ENCODE measurements at places on chromosomes 6 and 20.
A peak's percentile ranks its signal among the peaks of the same experiment; 100 is the strongest.

- DNase-seq, result no peak
Observed at GRCh38 chr20:10307359-10307735, 88.7 kb downstream of the SNAP25 start.

DNA sequence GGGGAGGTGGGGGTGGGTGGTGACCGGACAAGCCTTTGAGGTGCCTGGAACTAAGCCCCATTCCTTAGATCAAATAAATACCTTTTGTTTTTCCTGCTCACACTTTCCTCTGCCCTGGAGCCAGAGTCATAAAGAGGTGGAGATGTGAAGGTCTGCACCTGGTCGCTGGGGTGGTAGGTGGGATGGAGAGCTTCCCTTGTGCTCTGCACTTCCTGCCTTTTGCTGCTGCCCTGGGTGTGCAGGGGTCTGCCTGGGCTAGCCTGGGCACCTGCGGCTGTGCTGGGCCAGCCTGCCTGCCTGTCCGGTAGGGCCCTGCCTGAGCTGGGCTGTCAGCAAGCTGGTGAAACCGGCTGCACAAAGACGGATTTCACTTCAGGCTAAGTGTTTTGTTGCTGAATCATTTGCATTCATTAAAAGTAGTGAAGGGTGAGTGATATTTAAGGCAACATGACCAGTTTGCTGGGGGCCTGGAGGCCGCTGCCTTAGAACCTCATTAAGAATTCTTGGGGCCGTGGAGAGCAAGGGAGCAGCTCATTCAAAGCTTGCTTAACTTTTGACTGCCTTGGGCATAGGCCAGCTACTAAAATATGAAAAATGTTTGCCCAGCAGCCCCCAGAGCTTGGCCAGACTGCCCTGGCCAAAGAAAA, 20.5 kb downstream of the PTK7 start:
- DNase-seq, result no peak

GRCh38 chr6:137699031-137699683, 167.9 kb upstream of the TNFAIP3 start:
- no peak for DNase-seq

- no peak for DNase-seq
Observed at GRCh38 chr20:48129345-48129942, 344.2 kb upstream of the SULF2 start.

GRCh38 chr6:13383328-13384163, 55.2 kb upstream of the TBC1D7 start:
- no peak for DNase-seq

- DNase-seq, result no peak
Observed at GRCh38 chr6:151656392-151656791, 151.1 kb upstream of the ESR1 start.

- DNase-seq, result no peak
Observed at GRCh38 chr20:55269913-55270312, 735.4 kb downstream of the CBLN4 start.

GRCh38 chr6:28863604-28864325, 60.0 kb downstream of the TRIM27 start:
- peak; percentile 75 for DNase-seq

DNA sequence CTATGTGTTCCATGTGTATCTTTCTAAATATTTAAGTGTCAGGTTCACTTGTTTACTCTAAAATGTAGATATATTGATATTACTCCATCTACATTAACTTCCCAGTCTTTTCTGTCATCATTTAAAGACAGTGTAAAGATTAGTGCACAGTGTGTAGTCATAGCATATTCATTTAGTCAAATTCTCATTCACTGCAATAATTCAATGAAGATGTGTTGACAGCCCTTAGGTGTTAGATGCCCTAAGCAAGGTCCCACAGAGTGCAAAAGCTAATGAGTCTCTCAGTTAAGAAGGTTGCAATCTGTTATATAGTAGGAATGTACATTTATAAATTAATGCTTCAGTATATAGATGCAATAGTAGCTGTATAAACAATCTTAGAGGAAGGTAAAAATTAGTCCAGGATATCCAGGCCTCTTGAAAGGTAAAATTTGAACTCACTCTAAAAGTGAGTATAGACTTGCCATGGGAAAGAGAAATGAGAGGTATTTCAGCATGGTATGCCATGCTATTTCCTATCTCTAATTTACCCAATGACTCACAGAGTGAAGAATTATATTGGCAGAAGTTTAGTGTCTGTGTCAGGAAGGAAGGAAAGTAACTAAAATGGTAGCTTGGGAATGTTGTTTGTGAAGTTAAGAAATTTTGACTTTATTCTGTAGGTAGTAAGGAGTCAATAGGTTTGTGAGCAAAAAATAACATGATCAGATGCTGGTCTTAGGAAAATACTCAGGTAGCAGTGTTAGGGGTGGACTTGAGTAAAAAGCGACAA, 969.9 kb upstream of the CITED2 start:
- no peak for DNase-seq

GRCh38 chr6:72621291-72622093, at the start of gene KCNQ5:
TSS of gene KCNQ5 (plus strand) at chr6:72622064.
- peak; percentile 55 for DNase-seq

DNA sequence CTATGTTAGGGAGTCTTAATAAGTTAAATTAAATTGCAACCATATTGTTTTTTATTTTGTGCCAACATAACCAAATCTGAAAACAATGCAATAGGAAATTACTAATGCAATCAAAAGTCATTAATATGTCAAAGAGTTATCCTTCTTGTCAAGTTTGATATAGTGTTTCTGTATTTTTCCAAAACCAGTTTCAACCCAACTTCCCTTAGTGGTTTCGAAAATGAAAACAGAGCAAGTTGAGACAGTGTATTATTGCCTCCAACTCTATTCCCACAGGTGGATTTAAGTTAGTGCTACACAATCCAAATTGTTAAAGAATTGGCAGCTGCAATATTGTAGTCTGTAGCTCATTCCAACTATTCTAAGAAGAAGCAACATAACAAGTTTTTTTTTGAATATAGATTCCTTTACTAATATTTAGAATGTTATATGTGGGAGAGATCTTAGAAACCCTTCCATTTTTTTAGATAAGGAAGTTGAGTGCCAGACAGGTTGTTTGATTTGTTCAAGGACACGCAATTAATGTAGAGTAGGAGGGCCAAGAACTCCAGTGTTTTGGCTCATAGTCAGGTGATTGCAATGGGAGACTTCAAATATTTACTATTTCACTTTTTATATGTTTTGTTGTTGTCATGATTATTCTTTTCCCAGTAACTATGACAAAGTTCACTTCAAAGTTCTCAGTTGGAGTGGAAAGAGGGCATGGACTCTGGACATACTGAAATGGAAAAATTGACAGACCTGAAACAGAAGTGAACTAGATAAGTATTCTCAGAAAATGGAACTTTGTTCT, 282.4 kb upstream of the HSF2 start:
- no peak for DNase-seq

DNA sequence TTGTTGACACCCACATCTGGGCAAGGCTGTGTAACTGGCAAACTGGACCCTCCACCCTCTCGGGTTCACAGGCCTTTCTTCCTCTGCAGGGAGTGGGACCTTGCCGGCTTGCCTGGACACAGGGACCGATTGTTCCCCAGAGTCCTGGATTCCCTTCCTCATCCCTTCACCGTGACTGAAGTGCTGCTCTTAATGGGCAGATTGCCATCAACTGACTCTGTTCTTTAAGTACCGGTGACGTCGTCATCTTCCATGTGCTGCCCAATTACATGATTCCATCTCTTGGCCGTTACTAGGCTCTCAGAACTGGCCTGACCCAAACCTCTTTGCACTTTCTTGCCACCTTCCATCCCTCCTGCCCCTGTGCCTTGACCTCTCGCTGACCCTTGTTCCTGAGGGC, 85.4 kb downstream of the EYA4 start:
- DNase-seq, result no peak

- DNase-seq, result peak; percentile 43
Observed at GRCh38 chr20:63775096-63775978, 35.8 kb downstream of the SLC2A4RG start.

DNA sequence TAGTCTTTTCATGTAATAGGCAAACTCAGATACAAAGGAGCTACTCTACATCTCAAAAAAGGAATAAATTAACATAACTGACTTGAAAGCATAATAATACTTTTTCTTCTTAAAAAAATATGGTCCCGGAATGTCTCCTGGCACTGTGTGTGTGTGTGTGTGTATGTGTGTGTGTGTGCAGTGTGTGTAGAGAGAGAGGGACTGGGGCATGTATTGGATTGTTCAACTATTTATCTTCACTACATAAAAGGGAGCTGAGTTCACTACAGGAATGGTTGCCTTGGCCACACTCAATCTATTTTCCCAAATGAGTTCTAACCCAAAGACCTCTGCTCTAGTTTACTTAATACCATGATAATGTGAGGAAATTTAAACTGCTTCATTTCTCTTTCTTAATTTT, 51.1 kb downstream of the B3GAT2 start:
- DNase-seq, result no peak

GRCh38 chr6:90660931-90661330, 74.1 kb upstream of the MAP3K7 start:
- no peak for DNase-seq

- DNase-seq, result no peak
Observed at GRCh38 chr20:10715035-10715434, 41.2 kb upstream of the JAG1 start.

DNA sequence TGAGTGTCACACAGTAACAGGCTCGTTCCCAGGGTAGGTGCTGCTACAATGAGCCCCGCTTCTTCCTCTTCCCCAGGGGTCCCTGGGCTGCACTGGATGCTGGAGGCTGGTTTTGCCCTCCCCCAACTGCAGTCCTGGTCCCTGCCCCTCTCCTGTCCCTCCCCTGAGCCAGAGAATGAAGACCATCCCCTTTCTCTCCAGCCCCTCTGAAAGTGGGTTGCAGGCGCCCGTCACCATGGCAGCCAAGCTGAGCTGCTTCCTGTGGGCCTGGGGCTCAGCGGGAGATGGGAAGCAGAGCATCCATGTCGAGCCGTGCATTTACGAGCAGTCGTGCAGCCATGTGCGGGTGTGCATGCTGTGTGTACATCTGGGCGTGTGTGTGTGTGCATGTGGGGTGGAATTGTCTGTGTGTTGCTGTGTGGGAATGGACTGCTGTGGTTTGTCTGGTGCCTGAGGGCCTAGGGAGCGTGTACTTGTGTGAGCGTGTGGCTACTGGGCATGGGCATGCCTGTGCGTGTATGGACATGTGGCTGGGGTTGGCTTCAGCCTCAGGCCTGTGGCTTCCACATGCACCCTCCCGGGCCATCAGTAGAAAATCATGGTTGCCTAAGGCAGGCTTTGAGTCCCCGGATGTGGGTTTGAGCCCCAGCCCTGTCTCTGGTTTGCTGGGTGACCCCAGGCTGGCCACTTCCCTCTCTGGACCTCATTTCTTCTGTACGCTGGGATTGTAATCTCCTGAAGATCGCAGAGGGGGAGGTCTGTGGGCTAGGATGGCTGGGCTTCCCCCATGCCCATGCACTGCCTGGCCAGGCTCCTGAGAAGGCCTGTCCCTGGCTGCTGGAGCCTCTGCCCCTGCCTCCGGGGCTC, 48.8 kb downstream of the SRC start:
- no peak for DNase-seq

DNA sequence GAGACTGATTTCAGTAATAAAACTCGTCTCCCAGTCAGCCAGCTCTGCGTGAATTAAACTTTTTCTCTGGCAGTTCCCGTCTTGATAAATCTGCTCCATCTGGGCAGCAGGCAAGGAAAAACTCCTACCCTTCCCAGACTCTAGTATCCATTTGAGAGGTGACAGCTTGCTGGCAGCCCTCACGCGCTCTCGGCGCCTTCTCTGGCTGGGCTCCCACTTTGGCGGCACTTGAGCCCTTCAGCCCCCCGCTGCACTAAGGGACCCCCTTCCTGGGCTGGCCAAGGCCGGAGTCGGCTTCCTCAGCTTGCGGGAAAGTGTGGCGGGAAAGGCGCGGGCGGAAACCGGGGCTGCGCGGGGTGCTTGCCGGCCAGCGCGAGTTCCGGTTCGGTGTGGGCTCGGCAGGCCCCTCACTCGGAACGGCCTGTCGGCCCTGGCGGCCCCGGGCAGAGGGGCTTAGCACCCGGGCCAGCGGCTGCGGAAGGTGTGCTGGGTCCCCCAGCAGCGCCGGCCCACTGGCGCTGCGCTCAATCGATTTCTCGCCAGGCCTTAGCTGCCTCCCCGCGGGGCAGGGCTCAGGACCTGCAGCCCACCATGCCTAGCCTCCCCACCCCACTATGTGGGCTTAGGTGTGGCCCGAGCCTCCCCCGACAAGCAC, 21.8 kb upstream of the GMPR start:
- DNase-seq, result no peak

- no peak for DNase-seq
Observed at GRCh38 chr20:22949331-22950109, 85.6 kb upstream of the SSTR4 start.

DNA sequence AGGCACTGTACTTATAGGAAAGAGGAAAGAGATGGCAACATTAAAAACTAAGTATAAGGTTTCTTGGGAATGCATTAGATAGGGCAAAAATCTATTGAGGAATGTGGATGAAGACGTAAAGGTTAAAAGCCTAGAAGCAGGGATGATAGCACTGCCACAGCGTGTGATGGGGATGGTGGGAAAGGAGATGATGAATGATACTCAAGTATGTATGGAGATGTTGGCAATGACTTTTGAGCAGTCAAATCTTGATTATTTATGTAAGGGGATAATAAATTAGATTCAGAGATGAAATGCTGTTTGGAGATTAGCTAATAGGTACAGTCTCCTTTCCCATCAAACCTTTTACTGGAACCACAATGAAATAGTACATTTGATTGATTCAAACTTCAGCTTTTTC, 432.8 kb downstream of the GRIK2 start:
- no peak for DNase-seq

- DNase-seq, result no peak
Observed at GRCh38 chr6:26250698-26251044, 114.3 kb upstream of the BTN3A2 start.

DNA sequence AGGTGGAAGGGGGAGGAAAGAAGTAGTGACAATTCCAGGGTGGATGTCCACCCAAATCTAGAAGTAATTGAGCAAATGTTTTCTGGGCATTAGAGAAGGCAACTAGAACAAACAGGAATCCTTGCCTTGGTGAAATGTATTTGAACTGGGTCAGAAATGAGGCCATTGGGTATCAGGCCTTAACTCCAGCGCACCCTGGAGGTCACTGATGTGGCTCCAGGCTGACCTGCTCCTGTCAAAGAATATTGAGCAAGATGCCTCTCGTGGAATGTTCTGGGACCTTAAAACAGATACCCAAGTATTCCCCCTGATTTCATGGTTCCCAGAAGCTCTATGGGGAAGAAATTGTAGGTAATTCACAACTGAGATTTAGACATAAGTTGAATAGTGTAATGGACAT, 6.9 kb downstream of the HLA-DPB1 start:
- DNase-seq, result no peak

DNA sequence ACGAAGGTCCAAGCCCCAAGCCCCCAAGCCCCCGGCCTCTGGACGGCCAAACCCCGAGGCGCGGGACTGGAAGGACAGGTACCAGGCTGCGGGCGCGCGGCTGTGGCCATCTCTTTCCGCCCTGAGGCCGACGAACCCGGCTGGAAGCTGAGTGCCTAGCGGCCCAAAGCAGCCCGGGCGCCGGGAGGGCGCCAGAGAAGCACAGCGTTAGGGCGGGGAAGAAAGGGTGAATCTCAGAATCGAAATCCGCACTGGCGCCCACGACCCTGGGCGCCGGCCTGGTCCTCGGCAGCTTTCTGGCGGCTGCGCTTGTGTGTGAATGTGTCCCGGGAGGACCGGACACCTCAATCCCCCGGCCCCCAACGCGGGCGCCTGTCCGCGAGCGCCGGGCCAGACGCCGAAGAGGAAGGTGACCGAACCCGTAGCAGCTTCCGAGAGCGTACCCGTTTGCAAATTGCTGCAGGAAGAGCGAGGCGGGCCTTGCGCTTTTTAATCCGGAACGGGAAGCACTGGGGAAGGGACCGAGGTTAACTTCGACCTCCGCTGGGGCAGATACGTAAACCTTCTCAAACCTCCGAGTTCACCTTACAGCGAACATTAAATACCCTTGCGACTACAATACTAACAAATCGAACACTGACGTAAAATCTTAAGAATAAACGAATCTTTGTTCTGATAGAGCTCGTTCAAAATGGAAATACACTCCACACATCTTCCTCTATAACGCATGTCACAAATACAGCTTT, 2.9 kb downstream of the NRN1 start:
- DNase-seq, result no peak
